Activated CD4-positive, alpha-beta T cell treated with anti-CD3 and anti-CD28 coated beads, Interleukin-2, amount 50 U/mL, for 4 hours (primary cell): ENCODE measurements at places on chromosomes 6 and 20.

DNA sequence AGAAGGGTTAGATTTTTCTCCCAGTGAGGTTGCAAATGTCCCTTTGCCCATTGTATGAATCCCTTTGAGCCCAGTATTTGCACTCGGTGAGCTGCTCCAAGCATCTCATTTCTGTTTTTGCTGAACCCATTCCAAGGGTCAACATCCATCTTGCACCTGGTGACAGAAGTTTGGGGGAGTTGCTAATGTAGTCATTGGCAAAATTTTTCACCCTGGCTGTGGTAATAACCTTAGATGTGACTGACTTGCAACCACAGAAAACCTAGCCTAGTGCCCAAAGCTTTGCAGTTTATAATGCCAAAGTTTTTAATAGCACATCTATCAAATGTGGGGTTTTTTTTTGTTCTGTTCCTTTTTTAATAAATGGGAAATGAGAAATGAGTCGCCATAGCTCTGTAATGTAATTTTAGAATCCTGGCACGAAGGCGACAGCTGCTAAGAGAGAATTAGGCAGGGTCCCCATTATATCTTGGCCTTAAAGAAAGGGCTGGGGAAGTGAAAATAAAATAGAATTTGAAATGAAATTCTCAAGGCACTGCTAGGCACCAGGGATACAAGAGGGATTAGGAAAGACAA, 682.8 kb downstream of the KIF16B start:
- no peak for DNase-seq

DNA sequence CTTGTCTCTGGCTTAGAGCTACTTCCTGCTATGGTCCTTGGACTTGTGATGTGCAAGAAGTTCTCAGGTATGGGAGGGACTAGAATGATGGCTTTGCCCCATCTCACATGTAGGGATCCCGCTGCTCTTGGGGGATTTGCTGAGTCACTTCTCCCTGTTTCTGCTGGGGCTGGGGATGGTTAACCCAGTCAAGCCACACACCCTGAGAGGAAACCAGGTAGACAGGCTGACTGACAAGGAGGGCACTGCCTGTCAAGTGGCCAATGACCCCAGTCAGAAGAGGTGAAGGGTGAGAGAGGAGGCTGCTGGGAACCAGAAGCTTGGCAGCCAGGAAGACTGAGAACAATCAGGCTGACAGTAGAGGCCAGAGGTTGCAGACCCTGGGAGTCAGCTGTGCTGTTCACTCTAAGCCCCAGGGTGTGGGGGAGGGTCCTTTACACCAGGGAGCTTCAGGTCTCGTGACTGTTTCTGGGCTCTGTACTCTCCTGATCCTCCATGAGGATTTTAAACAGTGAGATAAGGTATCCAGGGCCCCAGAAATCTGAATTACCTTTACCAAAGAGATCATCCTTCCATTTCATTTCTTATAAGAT, 34.6 kb downstream of the HLA-F start:
- no peak for DNase-seq

DNA sequence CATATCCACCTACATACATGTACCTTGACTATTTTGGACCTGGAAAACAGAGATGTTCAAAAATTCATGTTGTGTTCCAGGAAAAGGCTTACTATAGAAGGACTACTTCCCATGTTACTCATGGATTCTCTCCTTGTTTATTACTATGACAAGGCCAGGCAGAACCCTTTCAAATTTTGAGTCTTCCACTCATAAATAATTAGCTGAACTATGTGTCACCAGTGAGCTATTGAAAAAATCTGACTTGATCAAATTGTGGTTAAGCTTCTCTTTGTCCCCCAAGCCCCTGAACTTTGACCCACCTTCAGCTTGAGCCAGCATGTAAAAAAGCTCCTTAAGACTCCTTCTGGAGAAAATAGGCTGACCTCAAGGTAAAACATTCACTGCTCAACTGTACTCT, 1142.8 kb upstream of the EYS start:
- DNase-seq, result no peak

DNA sequence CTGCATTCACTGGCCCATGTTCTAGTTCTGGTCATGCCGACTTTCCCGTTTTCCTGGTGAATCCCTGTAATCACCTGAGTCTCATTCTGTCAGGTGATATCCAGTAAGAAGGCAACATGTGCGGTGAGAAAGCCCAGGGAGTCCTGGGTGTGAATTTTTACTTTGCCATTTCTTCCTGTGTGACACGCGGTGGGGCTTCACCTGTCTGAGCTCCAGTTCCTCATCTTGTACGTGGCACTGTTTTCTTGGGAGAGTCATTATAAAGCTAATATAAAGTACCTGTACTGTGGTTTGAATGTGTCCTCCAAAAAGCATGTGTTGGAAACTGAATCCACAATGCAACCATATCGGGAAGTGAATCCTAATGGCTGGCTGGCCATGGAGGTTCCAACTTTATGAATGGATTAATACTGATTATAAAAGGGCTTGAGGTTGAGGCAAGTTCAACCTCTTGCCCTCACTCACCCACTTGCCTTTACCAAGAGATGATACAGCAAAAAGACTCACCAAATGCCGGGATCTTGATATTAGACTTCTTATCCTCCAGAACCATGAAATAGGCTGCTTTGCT, 5.1 kb downstream of the HLA-E start:
- DNase-seq, result no peak

- DNase-seq, result no peak
Measured at GRCh38 chr6:139623372-139623771, 248.9 kb upstream of the CITED2 start.

DNA sequence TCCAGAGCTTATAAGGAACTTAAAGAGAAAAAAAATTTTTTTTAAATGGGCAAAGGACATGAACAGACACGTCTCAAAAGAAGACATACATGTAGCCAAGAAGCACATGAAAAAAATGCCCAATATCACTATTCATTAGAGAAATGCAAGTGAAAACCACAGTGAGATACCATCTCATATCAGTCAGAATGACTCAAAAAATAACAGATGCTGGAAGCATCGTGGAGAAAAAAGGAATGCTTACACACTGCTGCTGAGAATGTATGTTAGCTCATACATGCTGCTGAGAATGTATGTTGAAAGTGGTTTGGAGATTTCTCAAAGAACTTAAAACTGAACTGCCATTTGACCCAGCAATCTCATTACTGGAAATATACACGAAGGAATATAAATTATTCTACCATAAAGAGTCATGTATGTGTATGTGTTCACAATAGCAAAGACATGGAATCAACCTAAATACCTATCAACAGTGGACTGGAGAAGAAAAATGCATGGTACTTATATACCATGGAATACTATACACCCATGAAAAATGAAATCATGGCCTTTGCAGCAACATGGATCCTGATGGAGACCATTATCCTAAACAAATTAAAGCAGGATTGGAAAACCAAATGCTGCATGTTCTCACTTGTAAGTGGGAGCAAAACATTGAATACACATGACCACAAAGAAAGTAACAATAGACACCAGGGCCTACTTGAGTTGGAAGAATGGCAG, 5.2 kb downstream of the OR11A1 start:
- no peak for DNase-seq

DNA sequence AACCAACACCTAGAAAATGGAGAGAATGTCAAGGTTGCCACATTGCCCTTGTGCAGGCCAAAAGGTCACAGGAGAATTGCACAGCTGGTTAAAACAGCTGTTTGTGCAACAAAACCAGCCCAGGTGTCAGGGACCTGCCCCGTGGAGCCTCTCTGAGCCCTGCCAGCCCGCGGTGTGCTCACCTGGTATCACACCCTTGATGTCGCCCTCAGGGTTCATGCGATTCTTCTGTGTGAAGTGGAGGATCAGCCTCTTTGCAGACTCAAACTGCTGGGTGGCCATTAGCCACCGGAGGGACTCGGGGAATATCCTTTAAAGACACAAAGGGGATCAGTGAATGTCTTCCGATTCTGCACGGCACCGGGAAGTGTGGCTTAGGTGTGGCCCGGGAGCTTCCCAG, 39.2 kb downstream of the PSMG4 start:
- DNase-seq, result no peak

DNA sequence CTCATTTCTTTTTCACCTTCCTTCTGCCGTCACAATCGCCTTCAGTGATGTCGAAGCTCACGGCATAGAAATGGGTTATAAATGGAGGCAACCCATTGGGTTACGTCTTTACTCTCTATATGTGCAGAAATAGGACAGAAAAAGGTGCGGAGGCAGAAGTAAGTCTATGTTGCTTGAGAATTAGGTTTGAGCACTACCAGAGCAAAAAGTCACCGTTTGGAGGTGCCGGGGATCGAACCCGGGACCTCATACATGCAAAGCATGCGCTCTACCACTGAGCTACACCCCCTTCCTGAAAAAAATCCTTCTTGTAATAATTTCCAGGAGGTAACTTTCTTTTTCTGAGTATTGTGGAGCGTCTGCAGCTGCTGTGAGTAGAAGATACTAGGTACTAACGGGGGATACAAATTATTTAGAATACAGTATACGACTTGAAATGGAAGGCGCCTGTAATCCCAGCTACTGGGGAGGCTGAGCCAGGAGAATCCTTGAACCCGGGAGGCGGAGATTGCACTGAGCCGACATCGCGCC, 134.2 kb downstream of the TRIM27 start:
- DNase-seq, result no peak

DNA sequence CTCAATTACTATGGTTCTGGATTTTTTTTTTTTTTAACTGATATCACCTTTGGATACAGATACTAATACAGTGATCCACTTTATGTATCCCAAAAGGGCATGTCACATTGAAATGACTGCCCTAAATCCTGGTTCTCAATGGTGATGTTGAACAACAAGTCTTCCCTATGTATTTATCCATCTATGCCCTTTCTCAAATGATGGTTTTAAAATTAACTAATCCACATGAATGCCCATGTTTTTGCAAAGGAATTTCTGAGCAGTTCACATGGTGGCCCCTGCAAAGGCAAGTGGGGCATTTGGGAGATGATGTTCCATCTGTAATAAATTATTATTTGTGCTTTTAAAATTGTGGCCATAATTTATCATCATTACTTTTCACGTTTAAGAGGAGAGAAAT, 2.7 kb downstream of the ADGRB3 start:
- DNase-seq, result no peak

DNA sequence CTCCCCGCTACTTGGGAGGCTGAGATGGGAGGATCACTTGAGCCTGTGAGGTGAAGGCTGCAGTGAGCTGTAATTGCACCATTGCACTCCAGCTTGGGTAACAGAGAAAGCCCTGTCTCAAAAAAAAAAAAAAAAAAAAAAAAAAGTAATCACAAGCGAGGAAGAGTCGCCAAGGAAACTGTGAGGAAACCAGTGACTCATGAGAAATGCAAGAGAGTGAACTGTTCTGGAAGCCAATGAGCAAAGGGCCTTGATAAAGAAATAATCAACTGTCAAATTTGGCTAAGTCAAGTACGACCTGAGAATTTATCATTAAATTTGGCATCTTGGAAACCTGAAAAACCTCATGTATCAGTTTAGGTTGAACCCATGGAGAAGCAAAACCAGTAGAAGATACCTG, 16.1 kb upstream of the LAMP5 start:
- no peak for DNase-seq

GRCh38 chr6:144377586-144378210, 92.6 kb downstream of the UTRN start:
- DNase-seq, result no peak

DNA sequence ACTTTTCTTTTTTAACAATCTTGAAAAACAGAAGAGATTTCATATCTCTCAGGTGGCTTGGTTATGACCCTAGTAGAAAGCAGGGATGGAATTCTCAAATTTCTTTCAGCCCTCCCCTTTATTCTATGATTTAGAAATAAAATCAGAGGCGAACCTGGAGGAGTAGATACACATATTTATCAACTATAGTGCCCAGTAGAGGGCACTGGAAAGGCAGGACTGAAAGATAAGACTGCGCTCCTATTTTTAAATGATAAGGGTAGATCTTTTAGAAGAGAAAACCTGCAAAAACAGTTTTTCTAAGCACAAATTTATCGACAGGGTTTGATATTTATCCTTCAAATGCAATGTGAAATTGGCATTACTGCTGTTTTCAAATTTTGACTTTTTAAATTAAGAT, 1296.6 kb downstream of the EPHA7 start:
- DNase-seq, result no peak

DNA sequence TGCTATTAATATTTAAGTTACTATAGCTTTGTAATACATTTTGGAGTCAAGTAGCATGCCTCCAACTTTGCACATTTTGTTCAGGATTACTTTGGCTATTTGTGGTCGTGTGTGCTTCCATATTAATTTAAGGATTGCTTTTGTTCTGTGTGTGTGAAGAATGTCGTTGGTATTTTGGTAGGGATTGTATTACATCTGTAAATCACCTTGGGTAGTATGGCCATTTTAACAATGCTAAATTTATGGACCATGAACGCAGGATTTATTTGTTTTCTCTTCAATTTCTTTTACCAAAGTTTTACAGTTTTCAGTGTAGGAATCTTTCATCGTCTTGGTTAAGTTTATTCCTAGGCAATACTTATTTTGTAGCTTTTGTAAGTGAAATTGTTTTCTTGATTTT, 758.0 kb downstream of the FRK start:
- DNase-seq, result no peak

DNA sequence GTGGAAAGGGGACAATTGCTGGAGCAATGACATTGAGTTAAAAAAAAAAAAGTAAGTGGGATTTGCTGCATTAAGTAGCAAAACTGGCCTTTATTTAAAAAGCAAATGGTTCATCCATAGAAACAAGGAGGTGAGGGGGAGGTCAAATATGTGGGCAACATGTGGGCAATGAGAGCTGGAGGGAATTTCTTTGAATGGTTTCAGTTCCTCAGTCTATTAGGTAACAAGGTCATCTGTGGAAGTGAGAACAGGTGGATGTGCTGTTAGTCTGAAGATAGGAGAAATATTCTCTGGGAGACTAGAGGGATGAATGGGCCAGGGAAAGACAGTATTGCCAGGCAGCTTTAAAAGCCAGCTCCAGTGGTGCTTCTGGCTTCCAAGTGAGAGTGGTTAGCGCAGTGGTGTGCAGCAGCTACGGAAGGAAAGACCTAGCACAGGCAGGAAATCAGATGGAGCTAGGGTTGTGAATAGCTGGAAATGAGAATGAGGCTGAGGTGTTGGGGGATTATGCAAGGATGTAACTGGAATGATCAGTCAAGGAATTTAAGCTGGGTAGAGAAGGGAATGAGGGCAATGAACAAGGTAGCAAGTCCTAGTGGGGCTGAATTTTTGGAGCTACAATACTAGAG, 727.6 kb downstream of the PTPRT start:
- no peak for DNase-seq

- DNase-seq, result no peak
Measured at GRCh38 chr6:107977283-107977682, 19.3 kb upstream of the SEC63 start.
